ENCODE measurements at places on chromosomes 3 and 15. TPM values are rescaled to one million over a fixed set of nuclear protein-coding genes. Genes with fewer than 3 reads are reported as not detected.

LYZL4 gene
- not detected for total RNA-seq

ATP13A5 gene
- total RNA-seq: not detected

DNA sequence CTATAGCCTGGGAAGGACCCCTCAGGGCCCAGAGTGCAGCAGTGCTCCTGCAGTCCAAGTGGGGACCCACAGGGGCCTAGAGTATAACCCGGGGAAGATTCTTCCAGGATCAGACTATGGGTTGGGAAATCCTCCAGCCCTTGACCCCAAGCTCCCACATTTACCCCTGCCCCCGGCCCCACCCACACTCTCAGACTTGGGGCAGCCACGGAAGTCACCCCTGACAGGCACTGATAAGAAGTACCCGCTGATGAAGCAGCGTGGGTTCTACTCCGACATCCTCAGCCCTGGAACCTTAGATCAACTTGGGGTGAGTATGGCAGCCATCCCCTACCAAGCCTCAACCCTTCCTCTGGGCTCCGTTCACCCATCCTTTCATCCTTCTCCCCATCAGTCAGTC is 6.3 kb downstream of the DNAH1 start:
- no peak overlapping the region for H3K4me3 ChIP-seq
- peaks cover 3% of the 10 kb centered on the region for H3K36me3 ChIP-seq
- H3K4me1 ChIP-seq: peaks cover 3% of the 10 kb centered on the region

DNA sequence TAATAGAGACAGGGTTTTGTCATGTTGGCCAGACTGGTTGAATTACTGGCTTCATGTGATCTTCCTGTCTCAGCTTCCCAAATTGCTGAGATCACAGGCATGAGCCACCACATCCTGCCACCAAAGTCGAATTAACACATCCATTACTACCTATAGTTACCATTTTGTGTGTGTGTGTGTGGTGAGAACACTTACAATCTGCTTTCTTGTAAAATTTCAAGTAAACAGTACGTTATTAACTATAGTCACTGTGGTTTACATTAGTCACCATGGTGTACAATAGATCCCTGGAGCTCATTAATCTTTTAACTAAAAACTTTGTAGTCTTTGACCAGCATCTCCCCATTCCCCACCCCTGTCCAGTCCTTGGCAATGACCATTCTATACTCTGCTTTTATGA is 270.0 kb downstream of the NAALADL2 start:
- no peak overlapping the region for H3K27ac ChIP-seq
- H3K27me3 ChIP-seq: peaks cover 2% of the 10 kb centered on the region
- no peaks in the 10 kb centered on the region for H3K36me3 ChIP-seq
- DNase-seq: no peak
- no peaks in the 10 kb centered on the region for H3K4me1 ChIP-seq

DNA sequence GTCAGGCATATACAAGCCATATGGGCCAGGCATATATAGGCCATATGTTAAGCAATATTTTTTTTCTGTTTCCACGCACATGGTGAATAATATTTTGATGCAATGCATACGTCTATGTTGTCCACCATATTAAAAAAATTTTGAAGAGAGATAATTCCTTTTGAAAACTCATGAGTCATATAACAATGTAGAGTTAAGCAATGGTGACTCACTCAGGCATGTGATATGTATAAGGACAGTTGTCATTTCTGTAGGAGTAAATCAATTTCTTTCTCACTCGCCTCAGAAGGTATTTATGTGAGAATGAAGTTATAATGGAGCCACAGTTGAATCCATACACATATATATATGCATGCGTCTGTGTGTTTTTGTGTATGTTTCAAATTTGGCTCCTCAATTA is 272.6 kb downstream of the EPHA3 start:
- H3K4me3 ChIP-seq: no peak overlapping the region
- H3K36me3 ChIP-seq: no peaks in the 10 kb centered on the region
- no peak for DNase-seq
- peaks cover 4% of the 10 kb centered on the region for H3K4me1 ChIP-seq
- no peaks in the 10 kb centered on the region for H3K27me3 ChIP-seq
- H3K27ac ChIP-seq: no peak overlapping the region

GRCh38 chr3:171505822-171506333 is 45.7 kb upstream of the TNIK start:
- no peak overlapping the region for H3K4me3 ChIP-seq
- H3K27ac ChIP-seq: no peak overlapping the region
- no peaks in the 10 kb centered on the region for H3K36me3 ChIP-seq
- H3K4me1 ChIP-seq: no peaks in the 10 kb centered on the region
- DNase-seq: no peak
- no peaks in the 10 kb centered on the region for H3K27me3 ChIP-seq

All from chondrocyte (in vitro differentiated cells).